ENCODE measurements at places on chromosomes 12 and 14.

DNA sequence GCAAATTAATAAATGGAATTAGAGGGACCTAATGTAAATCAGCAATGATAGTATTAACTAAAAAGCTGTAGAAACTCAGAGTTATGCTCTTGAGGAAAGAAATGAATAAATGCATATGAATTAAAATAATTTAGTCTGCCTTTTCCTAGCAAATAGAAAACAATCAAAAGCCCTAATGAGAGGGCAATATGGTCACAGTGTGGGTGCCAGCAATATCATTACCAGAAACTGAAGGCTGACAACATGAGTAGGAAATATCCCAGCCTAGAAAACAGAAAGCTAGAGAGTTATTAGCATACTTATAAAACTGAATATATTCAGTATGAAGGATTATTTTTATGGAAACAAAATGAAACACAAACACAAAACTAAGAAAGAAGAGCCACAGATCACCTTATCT, 987.5 kb upstream of the SEL1L start:
- no peak for DNase-seq

- no peak for DNase-seq
These were observed 222.9 kb downstream of the ZFP36L1 start for GRCh38 chr14:68569970-68570409.

DNA sequence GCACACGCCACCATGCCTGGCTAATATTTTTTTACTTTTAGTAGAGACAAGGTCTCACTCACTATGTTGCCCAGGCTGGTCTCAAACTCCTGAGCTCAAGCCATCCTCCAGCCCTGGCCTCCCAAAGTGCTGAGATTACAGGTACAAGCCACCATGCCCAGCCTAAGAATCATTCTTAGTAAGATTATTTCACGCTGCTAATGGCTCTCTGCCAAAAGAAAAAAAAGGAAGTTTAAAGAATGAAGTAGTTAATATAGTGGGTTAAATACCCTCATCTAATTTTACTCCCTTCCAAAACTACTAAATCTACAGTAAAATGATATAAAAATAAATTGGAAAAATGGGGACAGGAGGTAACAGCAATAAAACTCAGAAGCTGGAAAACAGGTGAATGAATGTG, 2.6 kb downstream of the ETFRF1 start:
- DNase-seq, result no peak

DNA sequence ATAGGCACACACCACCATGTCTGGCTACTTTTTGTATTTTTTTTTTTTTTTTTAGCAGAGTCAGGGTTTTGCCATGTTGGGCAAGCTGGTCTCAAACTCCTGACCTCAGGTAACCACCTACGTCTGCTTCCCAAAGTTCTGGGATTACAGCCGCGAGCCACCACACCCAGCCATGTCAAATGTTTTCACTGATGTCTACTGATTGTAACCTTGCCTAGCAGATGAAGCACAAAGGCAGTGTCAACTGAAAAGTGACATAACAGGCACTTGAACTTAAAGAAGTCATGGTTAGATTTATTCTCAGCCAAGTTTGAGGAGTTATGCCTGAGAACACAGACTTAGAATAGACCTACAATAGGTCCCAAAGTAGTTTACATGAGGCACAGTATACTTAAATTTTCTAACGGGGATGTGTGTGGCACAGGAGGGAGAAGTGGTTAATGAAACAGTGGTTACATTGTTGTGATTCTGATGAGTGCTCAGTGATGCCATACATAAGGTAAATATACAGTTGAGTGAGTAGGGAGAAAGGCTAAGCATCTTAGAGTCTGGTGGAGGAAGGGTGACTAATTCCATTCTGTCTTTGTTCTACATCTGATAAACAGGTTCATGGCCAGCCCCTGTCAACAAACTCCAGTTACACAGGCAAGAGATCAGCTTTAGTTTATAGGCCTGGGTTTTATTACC, 12.6 kb upstream of the RNASE4 start:
- no peak for DNase-seq

GRCh38 chr12:56158926-56159461, 835 bp downstream of the MYL6 start:
- peak; percentile 59 for DNase-seq

- no peak for DNase-seq
These were observed 50.4 kb downstream of the LRP6 start for GRCh38 chr12:12216349-12217017.

DNA sequence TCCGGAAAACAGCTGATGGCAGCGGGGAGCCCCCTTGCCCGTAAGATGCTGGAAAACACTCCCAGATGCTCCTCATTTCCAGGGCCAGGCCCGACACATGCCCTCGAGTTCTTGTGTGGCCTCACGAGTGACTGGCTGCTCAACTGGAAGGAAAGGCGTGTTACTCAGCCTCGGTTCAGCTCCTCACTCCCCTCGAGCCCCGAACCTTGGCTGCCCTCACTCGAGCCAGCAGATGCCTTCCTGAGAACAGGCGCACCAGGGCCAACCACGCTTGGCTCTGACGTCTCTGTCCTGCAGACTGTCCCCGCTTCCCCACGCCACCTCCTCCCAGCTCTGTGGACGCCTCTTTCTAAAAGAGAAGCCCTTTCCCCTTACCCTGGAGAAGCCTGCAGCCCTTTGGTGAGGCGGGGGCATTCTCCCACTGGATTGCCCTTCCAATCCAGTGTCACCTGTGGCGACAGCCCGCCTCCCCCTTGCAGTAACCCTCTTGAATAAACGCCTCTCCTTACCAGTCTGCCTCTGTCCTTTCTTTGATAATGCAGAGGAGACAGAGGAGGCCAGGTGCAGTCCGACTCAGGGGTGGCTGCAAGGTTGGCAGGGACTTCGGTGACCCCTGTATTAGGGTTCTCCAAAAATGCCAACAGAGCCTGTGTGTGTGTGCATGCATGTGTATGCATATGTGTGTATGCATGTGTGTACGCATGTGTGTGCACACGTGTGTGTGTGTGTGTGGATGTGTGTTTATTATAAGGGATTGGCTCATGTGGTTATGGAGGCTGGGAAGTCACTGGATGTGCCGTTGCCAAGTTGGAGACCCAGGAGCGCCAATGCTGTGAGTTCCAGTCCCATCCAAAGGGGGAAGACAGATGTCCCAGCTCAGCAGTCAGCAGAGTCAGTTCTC, 166.3 kb downstream of the KIF26A start:
- DNase-seq, result no peak

GRCh38 chr12:87982208-87982607, 47.0 kb downstream of the C12orf50 start:
- peak; percentile 35 for DNase-seq

GRCh38 chr14:22168092-22168955, 420.7 kb downstream of the DAD1 start:
- peak; percentile 27 for DNase-seq

DNA sequence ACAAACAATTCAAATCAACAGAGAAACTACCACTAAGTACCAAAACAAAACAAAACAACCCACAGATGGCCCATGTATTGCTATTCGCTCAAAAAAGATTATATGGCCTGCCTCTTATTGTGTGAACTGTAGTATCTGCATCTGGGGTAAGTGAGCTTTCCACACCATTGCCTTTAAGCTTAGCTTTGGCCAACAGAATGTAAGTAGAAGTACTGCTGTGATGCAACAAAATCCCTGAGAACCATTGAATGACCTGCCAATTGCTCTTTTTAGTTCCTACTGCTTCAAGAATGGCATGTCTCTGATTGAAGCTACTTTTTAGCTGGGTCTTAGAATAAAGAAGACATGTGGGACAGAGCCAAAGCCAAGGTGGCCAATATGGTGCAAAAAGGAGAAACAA, 32.5 kb downstream of the PPFIA2 start:
- DNase-seq, result no peak

All from brain microvascular endothelial cell (primary cell).